ENCODE measurements at places on chromosomes 12 and 14. TPM values are rescaled to one million over a fixed set of nuclear protein-coding genes. Genes with fewer than 3 reads are reported as not detected.

The NYNRIN gene
- total RNA-seq: 2.0 TPM

- DNase-seq: no peak
Observed at GRCh38 chr12:68814490-68815231, 6.7 kb downstream of the MDM2 start.

- DNase-seq: peak; percentile 81
Observed at GRCh38 chr12:121717041-121717699, 4.6 kb downstream of the TMEM120B start.

DNA sequence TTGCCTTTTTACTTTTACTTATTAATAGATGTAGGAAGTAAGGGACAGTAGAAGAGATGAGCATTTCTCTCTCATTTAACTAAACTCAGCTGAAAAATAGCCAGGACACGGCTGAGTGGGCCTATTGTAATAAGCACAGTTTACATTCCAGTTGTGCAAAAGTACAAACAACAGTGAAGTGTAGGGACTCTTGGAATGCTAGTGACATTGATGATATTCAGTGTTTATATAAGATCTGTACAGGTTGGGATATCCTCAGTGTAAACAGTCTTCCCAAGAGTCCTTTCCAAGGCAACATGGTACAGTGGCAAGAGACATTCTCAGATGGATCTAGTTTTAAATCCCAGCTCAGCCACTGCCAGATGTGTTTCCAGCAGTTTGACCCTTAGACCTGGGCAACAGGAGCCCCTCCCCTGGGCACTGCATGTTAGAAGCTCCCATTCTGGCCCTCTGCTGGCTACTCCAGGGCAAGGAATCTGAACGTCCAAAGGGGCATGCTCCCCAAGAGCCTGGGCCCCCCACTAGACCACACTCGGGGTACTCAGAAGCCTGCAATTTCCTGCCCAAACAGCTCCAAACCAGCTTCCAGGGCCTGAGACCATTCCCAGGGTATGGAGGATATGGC is 55.3 kb downstream of the STAB2 start:
- no peak for DNase-seq

GRCh38 chr12:23611320-23611719 is 338.1 kb downstream of the SOX5 start:
- peak; percentile 6 for DNase-seq

DNA sequence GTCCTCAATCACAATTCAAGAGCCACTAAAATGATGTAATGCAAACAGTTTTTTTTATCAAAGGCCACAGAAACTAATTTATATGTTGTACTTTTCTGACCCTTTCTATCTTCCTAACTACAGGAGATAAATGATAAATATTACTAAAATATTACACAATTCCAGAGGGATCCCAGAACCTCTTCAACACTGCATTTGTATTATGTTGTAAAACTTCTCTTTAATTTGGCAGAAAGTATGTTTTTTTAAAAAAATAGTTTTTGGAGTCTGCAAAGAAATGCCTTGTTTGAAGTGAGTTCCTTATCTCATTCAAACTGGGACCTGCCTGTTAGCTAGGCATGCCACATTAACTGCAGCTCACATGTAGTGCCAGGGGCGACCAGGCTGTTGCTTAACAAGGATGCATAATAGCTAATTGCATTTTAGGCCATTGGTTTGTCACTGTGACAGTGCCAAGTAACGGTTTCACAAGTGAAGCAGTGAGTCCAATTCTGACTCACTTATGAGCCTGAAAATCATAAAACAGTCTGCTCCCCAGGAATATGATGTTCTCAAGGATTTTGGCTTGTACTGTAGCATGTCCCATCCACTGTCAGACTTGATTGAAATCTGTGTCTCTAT is 266.9 kb downstream of the KTN1 start:
- DNase-seq: peak; percentile 12

All from bronchial epithelial cell (primary cell).